Peyer's patch (tissue), 4 donors: ENCODE measurements at places on chromosomes 12 and 14.

- H3K27ac ChIP-seq: no peak overlapping the region
- H3K4me3 ChIP-seq: no peak overlapping the region
- DNase-seq: no peak
- H3K4me1 ChIP-seq: no peaks in the 10 kb centered on the region
- no peaks in the 10 kb centered on the region for H3K36me3 ChIP-seq
These were observed 8.3 kb upstream of the MYL2 start for GRCh38 chr12:110928700-110929099.

DNA sequence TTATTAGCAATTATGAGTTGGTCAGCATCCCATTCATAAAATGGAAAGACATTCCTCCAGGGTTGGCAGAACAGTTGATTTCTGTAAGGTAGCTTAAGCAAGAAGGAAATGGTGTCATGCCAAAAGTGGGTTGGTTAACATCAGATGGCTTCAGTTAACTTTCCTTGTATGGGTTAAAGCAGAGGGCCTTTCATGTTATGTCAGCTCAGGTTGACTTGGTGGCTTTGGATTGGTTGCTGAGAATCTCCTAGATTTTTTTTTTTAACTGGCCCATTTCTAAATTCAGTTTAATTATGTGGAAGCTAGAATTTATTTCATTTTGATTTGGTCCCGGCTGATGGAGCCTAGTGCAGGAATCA, 87.8 kb downstream of the BBS10 start:
- no peak overlapping the region for H3K4me3 ChIP-seq
- H3K27ac ChIP-seq: no peak overlapping the region
- H3K27me3 ChIP-seq: no peaks in the 10 kb centered on the region
- no peaks in the 10 kb centered on the region for H3K4me1 ChIP-seq

DNA sequence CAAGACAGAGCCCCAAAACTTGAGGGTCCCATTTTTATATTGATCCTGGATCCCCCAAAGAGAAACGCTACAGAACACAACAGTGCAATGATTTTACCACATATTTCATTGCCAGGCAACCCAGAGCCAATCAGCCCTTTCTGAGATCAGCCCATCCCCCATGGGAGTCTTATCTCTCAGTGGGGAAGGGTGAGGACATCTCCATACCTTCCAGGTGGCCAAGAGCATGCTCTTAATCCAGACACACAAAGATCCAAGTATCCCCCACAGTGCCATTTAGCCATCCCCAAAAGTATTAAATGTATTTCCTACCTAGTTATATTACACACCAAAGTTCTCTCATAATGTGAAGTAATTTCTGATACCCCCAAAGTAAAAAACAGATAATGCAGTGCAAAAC, 62.6 kb upstream of the AMN start:
- no peaks in the 10 kb centered on the region for H3K4me1 ChIP-seq
- H3K27ac ChIP-seq: no peak overlapping the region
- no peaks in the 10 kb centered on the region for H3K27me3 ChIP-seq
- no peak overlapping the region for H3K4me3 ChIP-seq
- no peaks in the 10 kb centered on the region for H3K36me3 ChIP-seq

GRCh38 chr14:74616507-74616906, 4.5 kb upstream of the LTBP2 start:
- no peak for DNase-seq
- no peaks in the 10 kb centered on the region for H3K4me1 ChIP-seq
- no peak overlapping the region for H3K27ac ChIP-seq
- H3K36me3 ChIP-seq: no peaks in the 10 kb centered on the region

DNA sequence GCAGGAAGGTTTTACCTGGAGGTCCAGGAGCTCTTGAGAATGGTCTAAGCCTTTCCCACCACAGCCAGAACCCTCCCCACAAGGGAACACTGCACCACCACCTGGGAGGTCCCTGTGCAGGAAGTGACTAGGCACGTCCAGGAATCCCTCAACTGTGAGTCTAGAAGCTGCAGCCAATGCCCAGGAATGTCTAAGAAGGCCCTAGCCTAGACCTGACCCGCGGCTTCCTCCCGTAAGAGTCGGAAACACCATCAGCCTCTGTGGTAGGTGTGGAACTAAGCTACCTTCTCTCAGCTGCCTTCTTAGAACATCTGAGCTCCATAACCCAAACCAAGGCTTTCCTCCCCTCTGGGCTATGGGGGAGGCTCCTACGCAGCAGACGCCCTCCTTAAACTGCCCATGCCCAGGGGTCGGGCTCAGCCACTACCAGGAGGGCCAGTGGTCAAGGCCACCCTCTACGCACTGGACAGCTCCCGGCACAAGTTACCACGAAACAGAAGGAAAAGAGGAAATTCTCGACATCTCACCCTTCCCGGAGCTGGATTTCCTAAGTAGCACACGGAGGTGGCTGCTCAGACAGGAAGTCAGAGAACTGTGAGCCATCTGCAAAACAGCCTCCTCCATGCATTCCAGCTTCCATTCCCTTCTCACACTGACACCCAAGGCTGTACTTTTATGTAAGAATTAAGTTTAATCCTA, 25.5 kb downstream of the ZFYVE21 start:
- H3K36me3 ChIP-seq: no peaks in the 10 kb centered on the region
- no peaks in the 10 kb centered on the region for H3K27me3 ChIP-seq
- H3K27ac ChIP-seq: no peak overlapping the region

GRCh38 chr12:70248876-70249275, 5.6 kb downstream of the CNOT2 start:
- no peaks in the 10 kb centered on the region for H3K27me3 ChIP-seq
- no peaks in the 10 kb centered on the region for H3K36me3 ChIP-seq
- no peak overlapping the region for H3K27ac ChIP-seq
- no peaks in the 10 kb centered on the region for H3K4me1 ChIP-seq
- H3K4me3 ChIP-seq: no peak overlapping the region

DNA sequence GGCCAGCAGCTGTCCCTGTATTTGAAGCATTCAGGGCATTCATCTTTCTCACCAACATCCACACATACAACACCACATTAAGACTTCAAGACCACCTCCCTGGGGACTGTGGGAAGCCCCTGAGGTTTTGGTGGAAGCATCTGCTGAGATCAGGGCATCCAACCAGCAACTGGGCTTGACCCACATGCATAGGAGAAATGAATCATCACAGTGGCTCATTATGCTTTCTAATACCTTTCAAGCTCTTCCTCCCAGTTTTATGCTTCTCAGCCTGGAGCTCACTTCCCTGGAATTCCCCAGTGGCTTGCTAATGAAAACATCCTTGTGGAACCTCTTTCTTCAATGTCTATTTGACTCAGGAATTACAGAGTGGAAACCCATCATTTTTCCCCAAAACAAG, 21.4 kb upstream of the CMKLR1 start:
- H3K36me3 ChIP-seq: no peaks in the 10 kb centered on the region
- DNase-seq: no peak
- no peaks in the 10 kb centered on the region for H3K27me3 ChIP-seq
- no peaks in the 10 kb centered on the region for H3K4me1 ChIP-seq
- H3K4me3 ChIP-seq: no peak overlapping the region
- no peak overlapping the region for H3K27ac ChIP-seq

GRCh38 chr14:59131938-59132795, 56.3 kb upstream of the DAAM1 start:
- no peak overlapping the region for H3K27ac ChIP-seq
- H3K4me3 ChIP-seq: no peak overlapping the region
- no peaks in the 10 kb centered on the region for H3K36me3 ChIP-seq
- no peaks in the 10 kb centered on the region for H3K4me1 ChIP-seq
- H3K27me3 ChIP-seq: no peaks in the 10 kb centered on the region

DNA sequence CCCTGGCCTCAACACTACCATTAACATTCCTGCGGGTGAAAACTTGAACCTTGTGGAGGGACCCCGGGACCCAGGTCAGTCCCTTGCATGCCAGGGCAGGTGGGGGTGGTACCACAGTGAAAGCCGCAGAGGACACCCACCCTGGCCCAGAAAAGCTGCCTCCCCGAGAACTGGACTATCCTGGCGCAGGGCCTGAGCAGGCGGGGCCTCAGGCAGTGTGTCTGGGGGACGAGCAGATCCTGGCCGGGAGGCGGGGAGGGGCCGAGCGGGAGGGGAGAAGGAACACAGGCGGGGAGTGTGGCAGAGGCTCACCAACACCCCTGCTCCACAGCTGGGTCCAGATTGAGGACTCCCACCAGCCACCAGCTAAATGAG, 10.0 kb downstream of the AHNAK2 start:
- no peaks in the 10 kb centered on the region for H3K36me3 ChIP-seq
- peaks cover 12% of the 10 kb centered on the region for H3K4me1 ChIP-seq
- H3K27ac ChIP-seq: peak overlapping the region; percentile 67
- peak; percentile 70 for DNase-seq
- no peak overlapping the region for H3K4me3 ChIP-seq
- no peaks in the 10 kb centered on the region for H3K27me3 ChIP-seq

GRCh38 chr12:6471989-6472360, 1.5 kb upstream of the VAMP1 start:
- H3K36me3 ChIP-seq: no peaks in the 10 kb centered on the region
- no peak for DNase-seq
- no peak overlapping the region for H3K4me3 ChIP-seq
- no peak overlapping the region for H3K27ac ChIP-seq

DNA sequence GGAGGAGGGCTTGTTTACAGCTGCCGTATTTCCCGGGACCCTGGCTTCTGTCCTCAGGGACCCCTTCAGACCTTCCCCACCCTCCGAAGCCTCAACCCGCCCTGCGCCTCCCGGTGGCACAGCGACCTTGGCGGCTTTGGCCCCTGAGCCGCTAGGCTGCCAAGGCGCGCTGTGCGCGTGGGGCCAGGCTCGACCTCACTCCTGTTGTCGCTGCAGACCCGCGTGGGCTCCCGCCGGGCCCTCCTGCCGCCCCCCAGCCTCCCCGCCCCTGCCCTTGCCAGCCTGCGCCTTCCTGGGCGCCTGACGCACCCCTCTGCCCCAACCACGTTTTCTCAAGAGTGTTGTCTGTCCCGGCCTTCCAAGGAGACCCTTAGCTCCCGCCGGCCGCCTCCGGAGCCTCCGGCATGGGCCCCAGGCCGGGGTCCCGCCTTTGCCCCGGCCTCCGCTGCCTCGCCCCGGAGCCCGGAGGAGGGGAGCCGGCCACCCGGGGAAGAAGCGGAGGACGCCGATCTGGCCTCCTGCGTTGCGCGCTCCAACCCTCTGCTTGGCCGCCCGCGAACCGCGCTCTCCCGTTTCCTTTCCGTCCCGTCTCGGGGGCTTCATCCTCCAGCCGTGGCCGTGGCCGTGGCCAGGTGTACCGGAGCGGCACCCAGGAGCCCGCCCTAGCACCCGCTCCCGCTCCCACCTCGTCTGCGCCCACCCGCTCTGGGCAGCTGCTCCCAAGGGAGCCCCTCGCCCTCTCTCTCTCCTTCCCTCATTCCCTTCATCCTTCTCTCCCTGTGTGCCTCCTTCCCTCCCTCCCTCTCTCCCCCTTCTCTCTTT, 19.9 kb downstream of the PPP2R5C start:
- no peaks in the 10 kb centered on the region for H3K36me3 ChIP-seq
- H3K27me3 ChIP-seq: no peaks in the 10 kb centered on the region
- DNase-seq: no peak
- H3K4me3 ChIP-seq: peak overlapping the region; percentile 70
- H3K27ac ChIP-seq: no peak overlapping the region

GRCh38 chr12:120951-121350, 54.4 kb downstream of the IQSEC3 start:
- H3K36me3 ChIP-seq: no peaks in the 10 kb centered on the region
- no peak overlapping the region for H3K4me3 ChIP-seq
- DNase-seq: no peak
- H3K4me1 ChIP-seq: no peaks in the 10 kb centered on the region
- H3K27ac ChIP-seq: no peak overlapping the region

DNA sequence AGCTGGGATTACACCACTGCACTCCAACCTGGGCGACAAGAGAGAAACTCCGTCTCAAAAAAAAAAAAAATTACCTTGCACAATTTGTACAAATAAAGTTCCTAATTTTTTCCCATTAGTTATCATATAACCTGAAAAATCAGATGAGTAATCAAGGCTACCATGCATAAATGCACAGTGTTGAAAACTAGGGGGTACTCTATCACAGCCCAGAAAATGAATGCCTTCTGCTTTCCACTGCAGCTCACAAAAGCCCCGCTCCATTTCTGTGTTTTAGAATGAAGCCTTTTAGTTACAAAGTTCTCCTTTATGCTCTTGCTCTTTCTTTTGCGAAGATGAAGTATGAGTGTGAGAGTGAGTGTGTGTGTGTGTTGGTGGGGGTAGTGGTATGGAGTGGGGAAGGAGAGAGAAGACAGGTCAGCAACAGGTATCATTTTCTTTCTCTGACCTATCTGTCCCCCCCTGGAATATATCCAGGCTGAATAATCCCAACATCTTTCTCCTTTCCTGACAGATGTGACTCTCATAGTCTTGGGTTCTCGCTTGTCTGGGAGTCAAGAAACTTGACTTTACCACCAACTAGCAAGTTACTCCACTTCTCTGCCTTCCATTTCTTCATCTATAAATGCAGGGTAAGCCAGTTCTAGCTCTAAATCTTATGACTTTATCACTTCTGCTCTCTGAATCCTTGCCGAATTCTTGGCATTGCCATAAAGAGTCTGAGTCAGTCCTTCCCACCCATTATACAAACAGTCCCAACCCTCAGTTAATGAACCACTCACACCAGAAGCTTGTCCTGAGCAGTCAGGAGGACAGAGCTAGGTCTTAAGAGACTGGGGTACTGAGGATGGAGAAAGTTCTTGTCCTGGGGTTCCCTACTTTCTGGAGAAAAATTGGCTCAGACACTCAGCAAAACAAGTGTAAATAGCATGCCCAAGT, 16.1 kb downstream of the BIN2 start:
- peak overlapping the region; percentile 0 for H3K27ac ChIP-seq
- DNase-seq: no peak
- no peaks in the 10 kb centered on the region for H3K27me3 ChIP-seq
- H3K4me1 ChIP-seq: peaks cover 9% of the 10 kb centered on the region
- no peak overlapping the region for H3K4me3 ChIP-seq

GRCh38 chr12:15928346-15928745, 17.2 kb downstream of the DERA start:
- no peak overlapping the region for H3K4me3 ChIP-seq
- no peak overlapping the region for H3K27ac ChIP-seq
- no peaks in the 10 kb centered on the region for H3K36me3 ChIP-seq
- no peaks in the 10 kb centered on the region for H3K4me1 ChIP-seq

GRCh38 chr12:124581307-124582107, 14.1 kb upstream of the NCOR2 start:
- H3K4me1 ChIP-seq: no peaks in the 10 kb centered on the region
- DNase-seq: no peak
- H3K36me3 ChIP-seq: no peaks in the 10 kb centered on the region
- no peaks in the 10 kb centered on the region for H3K27me3 ChIP-seq
- no peak overlapping the region for H3K27ac ChIP-seq
- H3K4me3 ChIP-seq: no peak overlapping the region

- H3K27ac ChIP-seq: no peak overlapping the region
- H3K4me3 ChIP-seq: no peak overlapping the region
- no peaks in the 10 kb centered on the region for H3K4me1 ChIP-seq
- H3K27me3 ChIP-seq: no peaks in the 10 kb centered on the region
- DNase-seq: no peak
- no peaks in the 10 kb centered on the region for H3K36me3 ChIP-seq
These were observed 25.3 kb downstream of the PHLDA1 start for GRCh38 chr12:76006028-76006925.

- no peaks in the 10 kb centered on the region for H3K36me3 ChIP-seq
- H3K27me3 ChIP-seq: no peaks in the 10 kb centered on the region
- H3K27ac ChIP-seq: peak overlapping the region; percentile 80
- H3K4me3 ChIP-seq: peak overlapping the region; percentile 85
- no peaks in the 10 kb centered on the region for H3K4me1 ChIP-seq
- DNase-seq: peak; percentile 92
These were observed 34.0 kb downstream of the FIGNL2 start for GRCh38 chr12:51814311-51815088.

GRCh38 chr12:131066886-131067490, 113.3 kb downstream of the ADGRD1 start:
- H3K27me3 ChIP-seq: no peaks in the 10 kb centered on the region
- DNase-seq: no peak
- no peak overlapping the region for H3K4me3 ChIP-seq
- H3K27ac ChIP-seq: no peak overlapping the region

- H3K4me3 ChIP-seq: no peak overlapping the region
- H3K4me1 ChIP-seq: no peaks in the 10 kb centered on the region
- H3K27ac ChIP-seq: no peak overlapping the region
These were observed 133.7 kb downstream of the TMEM30B start for GRCh38 chr14:61147381-61147821.
